Sigmoid colon (tissue), 7 donors: ENCODE measurements at places on chromosomes 1 and 21. TPM values are rescaled to one million over a fixed set of nuclear protein-coding genes. Genes with fewer than 3 reads are reported as not detected.

Gene LCE6A
- total RNA-seq = not detected

Gene CELF3
- 1.7 TPM for total RNA-seq

Gene SLC45A1
- total RNA-seq = 4.8 TPM

Gene PRR9
- total RNA-seq = not detected

Gene AVPR1B
- 0.36 TPM for total RNA-seq

Gene OR2T35
- total RNA-seq = not detected

Gene PIAS3
- total RNA-seq = 37.9 TPM

Gene HCN3
- total RNA-seq = 1.2 TPM

Gene ANGPTL1
- total RNA-seq = 117 TPM

Gene CELA3B
- total RNA-seq = not detected

Gene PSMA5
- total RNA-seq = 57.6 TPM
